Thyroid gland (tissue), 4 donors: ENCODE measurements at places on chromosomes 6 and 20. TPM values are rescaled to one million over a fixed set of nuclear protein-coding genes. Genes with fewer than 3 reads are reported as not detected.
A peak's percentile ranks its signal among the peaks of the same experiment; 100 is the strongest.

FAXC gene
- total RNA-seq = 6.4 TPM

GRCh38 chr6:145848541-145848940 lies 33.9 kb upstream of the FBXO30 start:
- no peaks in the 10 kb centered on the region for H3K36me3 ChIP-seq
- no peaks in the 10 kb centered on the region for H3K4me1 ChIP-seq
- no peak overlapping the region for H3K4me3 ChIP-seq
- H3K27ac ChIP-seq = no peak overlapping the region

FLRT3 gene
- total RNA-seq = 17.9 TPM

ELOVL5 gene
- total RNA-seq = 89.9 TPM

GRCh38 chr6:30480536-30481156 lies 8.7 kb upstream of the HLA-E start:
- H3K4me1 ChIP-seq = no peaks in the 10 kb centered on the region
- no peak overlapping the region for H3K4me3 ChIP-seq
- peaks cover 15% of the 10 kb centered on the region for H3K27me3 ChIP-seq
- no peak overlapping the region for H3K27ac ChIP-seq
- no peak for DNase-seq

DNA sequence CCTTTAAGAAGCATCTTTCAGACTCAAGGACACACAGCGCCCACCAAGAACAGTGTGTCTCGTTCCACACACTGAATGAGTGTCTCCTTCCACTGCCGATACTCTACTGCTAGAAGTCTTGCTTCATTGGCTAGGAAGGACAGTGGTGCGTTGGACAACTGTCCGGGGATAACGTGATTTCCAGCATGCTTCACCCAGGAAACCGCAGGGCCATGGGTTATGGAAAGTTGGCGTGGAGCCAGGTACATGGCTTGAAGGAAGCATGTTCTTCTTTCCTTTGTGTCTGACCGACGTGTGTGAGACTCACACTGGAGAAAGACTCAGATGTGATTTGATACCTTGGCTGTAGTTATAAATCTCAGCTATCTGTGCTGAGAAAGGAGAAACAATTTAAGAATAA lies 73.2 kb downstream of the SMOC2 start:
- no peak overlapping the region for H3K4me3 ChIP-seq
- DNase-seq = no peak
- H3K27ac ChIP-seq = no peak overlapping the region
- H3K27me3 ChIP-seq = no peaks in the 10 kb centered on the region
- H3K36me3 ChIP-seq = no peaks in the 10 kb centered on the region
- peaks cover 16% of the 10 kb centered on the region for H3K4me1 ChIP-seq

DNA sequence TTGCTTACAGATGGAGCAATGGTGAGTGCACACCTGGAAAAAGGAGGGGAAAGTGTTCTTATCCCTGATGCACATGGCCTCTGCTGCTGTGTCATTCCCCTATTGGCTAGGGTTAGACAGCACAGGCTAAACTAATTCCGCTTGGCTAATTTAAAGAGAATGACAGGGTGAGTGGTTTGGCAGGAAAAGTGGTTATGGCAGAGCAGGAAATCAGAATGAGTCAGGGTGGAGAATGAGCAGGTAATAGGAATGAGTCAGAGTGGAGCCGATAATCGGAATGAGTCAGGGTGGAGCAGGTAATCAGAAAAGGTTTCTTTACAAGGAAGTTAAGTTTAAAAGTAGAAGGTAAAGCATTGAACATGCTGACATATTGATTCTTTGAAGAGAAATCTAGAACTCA lies 355.5 kb upstream of the HTR1E start:
- no peaks in the 10 kb centered on the region for H3K27me3 ChIP-seq
- H3K4me3 ChIP-seq = no peak overlapping the region
- no peak overlapping the region for H3K27ac ChIP-seq
- H3K36me3 ChIP-seq = no peaks in the 10 kb centered on the region

C6orf89 gene
- 58.2 TPM for total RNA-seq

GRCh38 chr6:86070151-86070550 lies 427.5 kb upstream of the SYNCRIP start:
- no peak for DNase-seq
- H3K36me3 ChIP-seq = no peaks in the 10 kb centered on the region
- H3K27ac ChIP-seq = no peak overlapping the region
- H3K4me3 ChIP-seq = no peak overlapping the region
- no peaks in the 10 kb centered on the region for H3K27me3 ChIP-seq

GRCh38 chr6:167127785-167128531 lies 5.1 kb downstream of the CCR6 start:
- no peaks in the 10 kb centered on the region for H3K27me3 ChIP-seq
- DNase-seq = no peak
- H3K27ac ChIP-seq = no peak overlapping the region
- peaks cover 21% of the 10 kb centered on the region for H3K4me1 ChIP-seq

ANKEF1 gene
- total RNA-seq = 14.2 TPM

- no peak overlapping the region for H3K27ac ChIP-seq
- H3K36me3 ChIP-seq = no peaks in the 10 kb centered on the region
- H3K4me3 ChIP-seq = no peak overlapping the region
Observed at GRCh38 chr6:150198532-150198931, 55.7 kb downstream of the PPP1R14C start.

SLC32A1 gene
- total RNA-seq = not detected

ANGPT4 gene
- total RNA-seq = 0.40 TPM

GRCh38 chr6:107237992-107238660 lies 122.8 kb upstream of the BEND3 start:
- no peak overlapping the region for H3K4me3 ChIP-seq
- no peaks in the 10 kb centered on the region for H3K27me3 ChIP-seq
- H3K27ac ChIP-seq = no peak overlapping the region
- DNase-seq = no peak

SPTLC3 gene
- total RNA-seq = 38.8 TPM

TNXB gene
- 51.4 TPM for total RNA-seq

DNA sequence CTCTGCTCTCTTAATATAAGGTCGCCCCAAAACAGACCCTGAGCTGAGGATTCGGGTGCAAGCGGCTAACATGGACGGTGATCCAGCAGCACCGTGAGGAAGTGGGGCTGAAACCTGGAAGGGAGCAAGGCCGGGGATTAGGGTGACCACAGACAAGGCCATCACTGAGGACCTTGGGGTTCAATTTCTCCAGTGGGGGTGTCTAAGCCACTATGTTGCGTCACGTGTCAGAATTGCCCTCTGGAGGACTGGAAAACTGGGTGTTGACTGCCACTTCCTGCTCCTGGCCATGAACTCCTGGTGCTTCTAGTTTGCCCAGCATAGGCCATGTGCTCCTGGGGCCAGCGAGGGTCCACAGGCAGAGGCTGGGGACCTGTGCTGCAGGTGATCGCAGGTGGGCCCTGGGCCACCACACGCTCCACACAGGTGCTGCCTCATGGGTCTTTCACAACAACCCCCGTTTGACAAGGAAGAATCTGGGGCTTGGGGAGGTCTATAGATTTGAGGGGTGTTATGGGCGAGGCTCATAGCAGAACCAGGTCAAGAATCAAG lies 101.9 kb downstream of the CDH26 start:
- H3K4me3 ChIP-seq = no peak overlapping the region
- no peak for DNase-seq
- H3K27me3 ChIP-seq = no peaks in the 10 kb centered on the region
- no peak overlapping the region for H3K27ac ChIP-seq

DNA sequence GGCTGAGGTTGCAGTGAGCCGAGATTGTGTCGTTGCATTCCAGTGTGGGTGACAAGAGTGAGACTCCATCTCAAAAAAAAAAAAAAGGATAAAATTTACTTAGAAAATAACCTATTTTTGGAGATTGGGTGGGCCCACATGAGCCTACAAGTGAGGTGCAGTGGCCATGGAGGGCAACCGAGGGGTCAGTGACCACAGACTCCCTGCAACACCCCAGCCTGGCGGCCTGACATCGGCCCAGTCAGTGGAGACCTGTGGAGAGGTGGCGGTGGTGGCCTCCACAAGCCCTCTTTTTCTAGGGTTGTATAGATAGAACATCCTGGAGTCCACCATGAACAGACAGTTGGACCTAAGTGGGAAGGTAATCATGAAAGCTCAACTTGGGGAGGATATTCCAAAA lies 52.7 kb downstream of the BTBD9 start:
- H3K27me3 ChIP-seq = no peaks in the 10 kb centered on the region
- H3K4me3 ChIP-seq = no peak overlapping the region
- no peaks in the 10 kb centered on the region for H3K36me3 ChIP-seq
- peaks cover 11% of the 10 kb centered on the region for H3K4me1 ChIP-seq
- H3K27ac ChIP-seq = no peak overlapping the region

MICB gene
- 0.89 TPM for total RNA-seq

DNA sequence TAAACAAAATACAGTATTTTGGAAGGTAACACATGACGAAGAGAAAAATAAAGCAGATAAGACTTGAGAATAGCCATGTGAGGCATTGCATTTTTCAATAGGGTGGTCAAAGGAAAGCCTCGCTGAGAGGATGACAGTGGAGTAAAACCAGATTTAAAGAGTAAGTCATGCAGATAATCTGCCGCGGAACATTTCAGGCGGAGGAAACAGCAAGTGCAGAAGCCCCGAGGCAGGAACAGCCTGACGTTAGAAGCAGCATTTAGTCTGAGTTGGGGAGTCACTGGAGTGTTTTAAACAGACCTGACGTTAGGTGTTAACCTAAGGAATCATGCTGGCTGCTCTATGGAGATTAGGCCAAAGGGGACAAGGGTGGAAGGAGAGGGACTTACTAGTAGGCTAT lies 65.0 kb upstream of the VSTM2L start:
- no peak for DNase-seq
- H3K27me3 ChIP-seq = no peaks in the 10 kb centered on the region
- no peaks in the 10 kb centered on the region for H3K36me3 ChIP-seq
- H3K4me1 ChIP-seq = no peaks in the 10 kb centered on the region

DNA sequence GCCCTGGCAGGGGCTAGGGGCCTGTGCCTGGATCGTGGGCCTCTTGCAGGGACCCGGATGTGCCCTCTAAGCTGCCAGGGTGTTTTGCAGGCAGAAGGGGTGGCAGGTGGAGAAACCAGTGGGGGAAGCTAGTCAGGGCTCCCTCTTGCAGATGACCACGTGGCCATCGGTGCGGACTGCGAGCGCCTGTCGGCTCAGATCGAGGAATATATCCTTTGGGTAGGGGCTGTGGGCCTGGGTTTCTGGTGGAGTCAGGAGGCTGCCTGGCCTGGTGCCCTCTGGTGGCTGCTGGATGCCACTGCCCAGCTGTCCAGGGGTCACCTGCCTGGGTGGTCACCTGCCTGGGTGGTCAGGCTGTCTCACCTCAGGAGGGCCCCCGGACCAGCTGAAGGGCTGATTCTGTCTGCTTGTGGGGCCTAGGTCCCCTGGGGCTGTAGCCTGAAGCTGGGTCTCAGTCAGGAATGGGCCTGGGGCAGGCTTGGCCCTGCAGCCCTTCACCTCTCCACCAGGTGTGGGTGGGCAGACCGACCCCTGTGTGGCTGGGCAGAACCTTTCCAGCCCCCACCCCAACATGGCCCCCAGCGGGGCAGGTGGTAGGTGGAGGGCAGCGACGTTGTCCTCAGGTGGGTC lies 6.7 kb downstream of the TCEA2 start:
- no peaks in the 10 kb centered on the region for H3K36me3 ChIP-seq
- H3K27ac ChIP-seq = no peak overlapping the region
- no peaks in the 10 kb centered on the region for H3K27me3 ChIP-seq
- DNase-seq = no peak
- H3K4me1 ChIP-seq = peaks cover 7% of the 10 kb centered on the region

DNA sequence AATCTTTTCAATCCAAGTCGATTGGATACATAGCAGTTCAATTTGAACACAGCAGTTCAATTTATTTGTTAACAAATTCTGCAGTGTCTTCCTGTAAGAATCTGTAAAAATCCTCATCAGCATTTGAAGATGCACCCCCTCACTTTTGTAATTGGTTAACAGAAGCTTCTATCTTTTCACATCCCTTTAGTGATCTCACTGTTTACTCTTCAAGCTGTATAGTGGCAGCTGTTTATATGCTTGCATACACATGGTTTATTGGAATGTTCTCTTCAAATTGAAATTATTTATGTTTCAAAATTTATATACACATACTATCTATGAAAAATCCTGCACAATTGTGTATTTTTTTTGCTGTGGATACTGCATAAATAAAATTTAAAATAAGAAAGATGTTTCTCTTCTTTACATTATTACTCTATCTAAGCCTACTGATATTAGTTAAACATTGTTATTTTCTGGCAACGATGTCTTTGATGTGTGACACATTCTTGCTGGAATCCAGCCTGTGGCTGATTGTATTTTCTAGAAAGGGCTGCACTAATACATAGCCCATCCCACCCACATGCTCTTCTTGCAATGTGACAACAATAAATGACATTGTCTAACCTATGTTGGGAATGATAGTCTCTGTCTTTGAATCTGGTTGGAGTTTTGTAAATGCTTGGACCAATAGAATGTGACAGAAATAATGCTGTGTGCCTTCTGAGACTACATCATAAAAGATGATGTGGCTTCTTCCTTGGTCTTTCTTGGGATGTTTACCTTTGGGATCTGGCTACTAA lies 573.0 kb downstream of the CD109 start:
- DNase-seq = no peak
- no peaks in the 10 kb centered on the region for H3K36me3 ChIP-seq
- H3K27me3 ChIP-seq = no peaks in the 10 kb centered on the region
- H3K27ac ChIP-seq = no peak overlapping the region

- DNase-seq = no peak
- H3K27ac ChIP-seq = no peak overlapping the region
- H3K4me1 ChIP-seq = no peaks in the 10 kb centered on the region
- H3K27me3 ChIP-seq = no peaks in the 10 kb centered on the region
- H3K4me3 ChIP-seq = no peak overlapping the region
Observed at GRCh38 chr6:72704979-72705378, 83.1 kb downstream of the KCNQ5 start.

TMEM217 gene
- total RNA-seq = 3.8 TPM

GSTA2 gene
- total RNA-seq = not detected

DNA sequence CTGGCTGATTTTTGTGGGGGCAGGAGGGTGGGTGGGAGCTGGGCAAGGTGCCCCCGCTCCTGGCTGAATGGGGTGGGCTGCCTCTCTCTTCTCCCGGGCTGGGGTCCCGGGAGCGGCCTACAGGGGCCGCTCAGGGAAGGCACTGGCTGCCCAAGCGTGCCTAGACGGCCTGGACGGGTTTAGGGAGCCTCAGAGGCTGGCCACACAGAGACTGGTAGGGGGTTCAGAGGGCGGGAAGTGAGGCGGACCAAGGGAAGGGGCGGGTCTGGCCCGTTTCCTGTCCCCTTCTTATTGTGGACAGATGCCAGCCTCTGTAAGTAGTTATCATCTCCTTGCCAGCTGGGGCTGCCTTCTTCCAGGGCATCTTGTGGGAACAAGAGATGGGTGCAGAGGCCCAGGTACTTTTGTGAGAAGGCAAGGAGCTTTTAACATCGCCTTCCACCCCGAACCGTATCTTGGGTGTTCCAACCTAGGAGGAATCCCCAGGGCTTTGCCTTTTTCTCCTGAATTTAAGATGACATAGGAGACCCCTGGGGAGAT lies 437 bp downstream of the CD40 start:
- peak overlapping the region; percentile 75 for H3K27ac ChIP-seq
- H3K4me1 ChIP-seq = peaks cover 17% of the 10 kb centered on the region
- peak; percentile 42 for DNase-seq
- no peaks in the 10 kb centered on the region for H3K27me3 ChIP-seq
- no peak overlapping the region for H3K4me3 ChIP-seq

DNA sequence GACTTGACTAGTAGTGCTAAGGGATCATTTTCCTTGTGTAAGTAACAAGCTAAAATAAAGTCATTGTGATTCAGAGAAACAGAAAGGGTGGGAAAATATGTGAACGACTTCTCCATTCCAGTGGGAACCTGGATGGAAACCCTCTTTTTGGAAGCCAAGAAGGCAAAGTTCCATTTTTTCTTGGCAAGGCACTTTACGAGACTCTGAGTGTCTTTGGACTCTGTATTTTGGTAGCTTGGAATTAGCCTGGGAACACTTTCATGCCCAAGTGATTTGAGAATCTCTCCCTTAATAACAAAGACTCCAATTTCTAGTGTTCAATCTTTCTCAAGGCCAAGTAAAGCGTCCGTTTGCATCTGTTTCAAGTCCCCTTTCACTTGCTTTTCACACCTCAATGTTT lies 100.5 kb upstream of the SASH1 start:
- H3K4me3 ChIP-seq = no peak overlapping the region
- DNase-seq = no peak
- H3K27me3 ChIP-seq = no peaks in the 10 kb centered on the region
- no peaks in the 10 kb centered on the region for H3K36me3 ChIP-seq
